ENCODE measurements at places on chromosomes 3 and 15.

GRCh38 chr3:6528951-6529350 is 332.0 kb upstream of the GRM7 start:
- DNase-seq, result no peak

DNA sequence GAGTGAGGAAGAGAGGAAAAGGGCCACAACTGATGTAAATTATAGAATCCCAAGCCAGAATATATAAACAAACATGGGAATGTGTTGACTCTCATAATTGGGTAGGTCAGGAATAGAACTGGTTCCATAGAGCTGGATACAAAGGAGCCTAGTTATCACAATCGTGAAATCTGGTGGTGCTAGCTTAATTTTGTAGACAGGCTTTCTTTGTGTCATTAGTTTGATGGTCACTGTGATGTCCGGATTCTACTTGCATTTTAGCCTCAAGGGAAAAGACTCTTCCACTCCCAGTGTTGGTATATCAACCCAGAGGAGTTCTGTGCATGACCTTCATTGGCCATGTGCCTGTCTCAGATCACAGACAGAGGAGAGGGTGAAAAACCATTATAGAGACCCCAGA is 81.8 kb downstream of the NLGN1 start:
- no peak for DNase-seq

DNA sequence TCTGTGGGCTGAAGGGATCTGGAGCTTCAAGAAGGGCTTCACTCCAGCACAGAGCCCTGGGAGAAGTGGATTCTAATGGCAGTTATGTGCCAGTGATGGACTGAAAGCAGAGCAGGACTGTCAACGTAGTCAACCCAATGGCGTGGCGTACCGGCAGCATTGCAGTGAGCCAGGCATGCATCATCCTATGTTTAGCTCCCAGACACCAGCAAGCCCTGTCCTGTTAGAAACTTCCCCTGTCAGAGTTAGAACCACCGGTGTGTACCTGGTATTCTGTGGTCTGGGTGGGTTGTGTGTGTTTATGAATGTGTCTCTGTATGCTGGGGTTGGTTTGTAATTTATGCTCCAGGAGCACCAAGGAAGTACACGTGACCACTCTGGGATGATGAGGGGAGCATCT is 86.3 kb downstream of the CLSTN2 start:
- DNase-seq, result no peak

- DNase-seq, result no peak
Measured at GRCh38 chr15:79430901-79431635, 1.1 kb upstream of the MINAR1 start.

DNA sequence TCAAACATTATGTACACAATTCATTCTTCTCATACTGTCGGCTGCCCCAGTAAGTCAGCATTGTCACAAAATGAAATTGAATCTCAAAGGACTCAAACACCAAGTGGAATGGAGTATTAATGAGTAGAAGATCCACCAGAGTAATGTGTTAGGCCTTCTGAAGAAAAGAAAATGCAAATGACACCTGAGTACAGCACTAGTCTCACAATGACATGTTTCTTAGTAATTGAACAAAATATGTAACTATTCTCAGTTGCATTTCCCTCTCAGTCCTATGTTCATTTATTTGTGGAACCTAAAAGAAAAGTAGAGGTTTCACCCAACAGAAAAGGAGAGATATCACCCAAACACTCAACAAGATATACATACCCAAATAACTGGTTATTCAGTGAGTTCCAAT is 283.9 kb upstream of the THBS1 start:
- no peak for DNase-seq

DNA sequence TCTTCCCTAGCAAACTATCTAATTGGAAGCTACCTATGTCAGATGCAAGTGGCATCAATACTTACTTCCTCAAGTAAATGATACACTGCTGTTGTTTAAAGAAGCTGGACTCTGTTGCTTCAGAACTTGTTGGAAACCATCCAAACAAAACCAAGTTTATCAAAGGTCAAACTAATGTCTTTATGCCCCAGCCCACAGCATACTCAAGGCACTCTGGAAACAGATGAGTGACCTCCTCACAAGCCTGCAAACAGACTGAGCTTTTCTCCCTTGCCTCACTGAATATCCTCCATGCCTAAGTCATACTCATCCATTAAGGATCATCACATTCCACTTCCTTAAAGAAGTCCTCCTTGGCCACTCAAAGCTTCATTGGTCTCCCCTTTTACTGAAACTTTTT is 107.4 kb upstream of the ACP3 start:
- no peak for DNase-seq

DNA sequence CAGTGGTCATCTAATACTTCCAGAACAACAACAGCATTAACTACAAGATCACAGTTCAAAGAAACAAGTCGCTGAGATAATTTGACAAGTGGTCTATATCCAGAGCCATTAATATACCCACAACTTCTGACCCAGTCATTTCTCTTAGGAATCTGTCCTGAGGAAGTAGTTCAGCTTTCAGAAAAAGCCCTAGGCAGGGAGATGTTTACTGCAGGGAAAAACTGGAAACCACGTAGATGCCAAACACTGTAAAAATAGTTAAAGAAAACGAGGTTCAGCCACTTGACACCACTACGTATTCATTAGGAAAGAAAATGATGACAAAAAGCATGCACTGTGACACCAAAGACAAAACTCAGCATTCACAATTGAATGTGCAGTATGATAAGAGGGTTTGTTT is 22.3 kb upstream of the CDCP1 start:
- DNase-seq, result no peak
